Fibroblast of skin of scalp (primary cell): ENCODE measurements at places on chromosomes 5 and 9.

GRCh38 chr5:44402084-44402483, 12.9 kb upstream of the FGF10 start:
- no peak for DNase-seq

DNA sequence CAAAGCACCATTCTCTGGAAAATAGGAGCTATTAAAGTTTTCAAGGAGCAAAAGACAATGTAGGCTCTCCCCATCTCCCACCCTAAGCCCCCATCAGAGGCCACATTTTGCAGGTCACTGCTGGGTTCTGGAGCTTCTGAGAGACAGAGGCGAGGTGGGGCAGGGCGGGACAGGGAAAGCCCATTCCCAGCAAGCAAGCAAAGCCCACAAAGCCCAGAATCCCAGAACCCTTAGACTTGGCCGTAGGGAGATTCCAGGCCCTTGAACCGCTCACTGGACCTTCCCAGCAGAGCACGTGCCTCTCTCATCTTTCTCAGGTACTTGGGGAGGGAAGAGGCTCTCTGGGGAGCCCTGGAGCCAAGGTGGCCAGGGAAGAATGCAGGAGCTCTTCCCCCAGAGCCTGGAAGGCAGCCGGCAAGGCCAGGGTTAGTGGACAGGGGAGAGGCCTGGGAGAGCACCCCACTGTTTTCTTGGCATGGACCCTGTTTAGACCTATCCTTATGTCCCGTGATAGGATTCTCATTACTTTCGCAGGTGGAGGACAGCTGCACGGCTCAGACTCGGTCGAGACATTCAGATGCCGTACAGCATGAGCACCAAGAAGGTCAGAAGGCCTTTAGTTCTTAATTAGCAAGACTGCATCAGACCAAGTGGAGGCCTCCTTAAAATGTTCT, 52.4 kb downstream of the ZNF354C start:
- no peak for DNase-seq

DNA sequence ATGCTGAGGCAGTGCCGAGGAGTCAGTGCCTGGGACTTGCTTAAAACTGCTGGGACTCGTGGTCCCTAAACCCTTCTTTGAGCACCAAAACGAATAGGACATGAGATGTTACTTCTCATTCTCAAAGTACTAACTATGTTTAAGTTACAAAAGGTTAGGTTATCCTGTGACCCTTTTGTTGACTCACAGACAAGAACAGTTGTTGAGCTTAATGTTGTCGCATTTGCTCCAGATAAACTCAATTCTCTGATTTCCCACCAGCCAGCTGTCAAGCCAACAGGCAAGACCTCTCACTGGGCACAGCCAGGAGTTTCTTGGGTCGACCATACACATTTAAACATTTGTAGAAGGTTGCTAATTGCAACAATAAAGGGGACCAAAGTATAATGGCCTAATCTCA, 249.4 kb downstream of the ADAMTSL1 start:
- DNase-seq: no peak

DNA sequence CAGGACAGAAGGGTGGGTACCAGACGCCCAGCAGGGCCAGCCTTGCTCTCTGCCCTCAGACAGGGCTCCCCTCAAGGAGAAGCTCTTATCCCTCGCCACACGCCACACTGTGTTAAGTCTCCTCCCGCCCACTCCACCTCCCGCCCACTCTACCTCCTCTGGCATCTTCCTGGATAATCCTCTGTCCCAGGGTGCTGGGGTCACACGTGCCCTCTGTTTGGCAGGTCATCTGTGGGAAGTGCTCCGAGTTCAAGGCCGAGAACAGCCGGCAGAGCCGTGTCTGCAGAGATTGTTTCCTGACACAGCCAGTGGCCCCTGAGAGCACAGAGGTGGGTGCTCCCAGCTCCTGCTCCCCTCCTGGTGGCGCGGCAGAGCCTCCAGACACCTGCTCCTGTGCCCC, 26.0 kb upstream of the SUSD3 start:
- no peak for DNase-seq

DNA sequence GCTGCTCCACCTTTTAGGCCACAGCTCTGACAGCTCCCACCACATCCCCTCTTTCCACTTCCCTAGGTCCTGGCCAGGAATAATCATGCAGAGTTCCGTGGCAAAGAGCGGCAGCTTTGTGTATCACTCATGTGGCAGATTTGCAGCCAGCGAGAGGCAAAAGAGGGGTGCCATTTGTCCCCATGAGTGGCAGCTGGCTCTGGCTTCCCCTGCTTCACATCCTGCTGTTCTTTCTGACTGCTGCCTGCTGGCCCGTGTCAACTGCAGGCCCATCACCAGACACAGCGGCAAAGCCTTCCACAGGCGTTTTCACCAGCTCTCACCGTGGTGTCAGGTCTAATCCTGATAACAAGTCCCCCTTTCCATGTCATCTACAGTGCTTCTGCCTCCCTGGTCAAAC, 430.6 kb upstream of the DAP start:
- no peak for DNase-seq

DNA sequence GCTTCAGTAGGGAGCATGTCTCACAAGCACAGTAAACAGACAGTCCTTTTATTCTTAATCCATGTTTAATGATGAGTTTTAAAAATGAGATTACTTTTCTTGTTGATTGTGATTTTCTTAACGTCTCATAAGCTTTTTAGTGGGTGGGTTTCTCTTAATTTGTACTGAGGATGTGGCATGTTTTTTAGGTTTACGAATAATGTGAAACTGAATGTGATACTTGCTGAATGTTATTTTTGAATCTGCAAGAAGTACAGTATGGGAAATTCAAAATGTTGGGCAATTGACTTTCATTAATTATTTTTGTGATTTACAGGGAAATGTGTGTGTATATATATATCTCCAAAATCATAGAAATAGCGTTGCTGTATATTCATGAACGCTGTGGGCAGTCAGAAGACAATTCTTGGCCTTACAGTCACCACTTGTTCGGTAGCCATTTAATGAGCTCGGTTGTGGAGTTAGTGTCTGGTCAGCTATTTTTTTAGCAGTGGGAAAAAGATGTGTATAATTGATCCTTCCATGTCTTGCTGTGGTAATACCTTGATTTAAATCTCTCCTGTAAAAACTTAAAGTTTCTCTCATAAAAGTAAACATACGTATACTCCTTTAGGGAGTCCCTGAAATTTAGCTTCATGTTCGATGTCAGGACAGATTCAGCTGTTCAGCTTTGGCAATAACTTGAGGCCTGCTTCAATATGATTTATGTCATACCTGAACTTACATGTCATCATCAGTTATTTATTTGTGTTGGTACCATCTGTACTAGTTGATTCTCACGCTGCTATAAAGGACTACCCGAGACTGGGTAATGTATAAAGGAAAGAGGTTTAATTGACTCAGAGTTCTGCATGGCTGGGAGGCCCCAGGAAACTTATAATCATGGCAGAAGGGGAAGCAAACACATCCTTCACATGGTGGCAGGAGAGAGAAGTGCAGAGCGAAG, 15.0 kb downstream of the ICE1 start:
- DNase-seq: no peak

DNA sequence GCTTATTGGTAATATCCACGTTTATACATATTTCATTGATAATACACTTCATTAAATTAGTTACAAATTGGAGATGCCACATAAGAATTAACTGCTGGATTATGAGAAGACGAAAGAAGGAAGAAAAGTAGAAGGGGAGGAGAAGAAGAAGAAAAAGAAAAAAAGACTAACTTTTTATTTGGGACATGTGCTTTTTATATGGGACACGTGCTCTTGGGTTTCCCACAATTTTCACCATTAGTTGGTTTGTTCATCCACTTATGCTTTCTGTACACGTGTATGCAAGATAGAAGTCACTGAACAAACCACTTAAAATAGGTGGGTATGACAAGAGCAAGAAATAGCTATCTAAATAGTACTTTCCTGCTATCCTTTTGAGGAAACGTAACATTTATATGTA, 98.6 kb downstream of the MRPS30 start:
- no peak for DNase-seq

DNA sequence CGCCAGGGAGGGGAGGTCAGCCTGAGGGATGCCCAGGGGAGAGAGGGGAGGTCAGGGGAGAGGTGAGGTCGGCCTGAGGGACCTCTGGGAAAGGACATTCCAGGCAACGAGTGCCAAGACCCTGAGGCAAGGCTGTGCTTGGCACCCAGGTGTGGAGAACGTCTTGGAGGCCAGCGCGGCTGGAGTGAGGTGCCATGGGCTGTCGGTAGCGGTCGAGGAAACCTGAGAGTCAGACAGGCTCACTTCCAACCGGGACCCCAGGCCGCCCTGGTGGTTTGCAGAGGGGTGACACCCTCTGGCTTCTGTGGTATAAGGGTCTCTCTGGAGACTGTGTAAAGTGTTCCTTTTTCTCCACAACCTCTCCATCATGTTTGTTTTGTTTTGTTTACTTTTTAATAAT, 82.9 kb downstream of the CACNA1B start:
- DNase-seq: no peak

GRCh38 chr5:12292610-12293204, 388.5 kb upstream of the CTNND2 start:
- DNase-seq: no peak

GRCh38 chr9:102779356-102779755, 215.8 kb upstream of the CYLC2 start:
- peak; percentile 83 for DNase-seq

GRCh38 chr5:10306806-10307205, 896 bp downstream of the CMBL start:
- no peak for DNase-seq

DNA sequence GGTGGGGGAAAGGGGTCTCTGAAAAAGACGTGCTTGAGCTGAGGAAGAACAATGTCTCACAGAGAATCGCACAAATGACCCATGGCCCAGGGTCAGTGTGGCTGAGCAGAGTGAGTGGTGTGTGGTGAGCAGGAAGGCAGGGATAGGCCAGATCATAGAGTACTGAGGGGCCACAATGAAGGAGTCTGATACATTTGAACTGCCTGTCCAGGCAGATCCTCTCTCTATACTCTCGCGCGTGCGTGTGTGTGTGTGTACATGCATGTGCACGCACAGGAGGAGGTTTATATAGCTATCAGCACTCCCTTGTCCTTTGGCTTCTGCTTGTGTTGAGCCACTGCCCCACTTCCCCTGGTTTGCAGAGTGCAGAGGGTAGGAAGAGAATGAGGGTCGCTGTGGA, 294.0 kb downstream of the ZNF608 start:
- DNase-seq: no peak

- peak; percentile 20 for DNase-seq
Observed at GRCh38 chr5:131810510-131811249, 13.9 kb upstream of the FNIP1 start.

GRCh38 chr5:68077349-68077894, 138.1 kb upstream of the PIK3R1 start:
- DNase-seq: no peak

GRCh38 chr5:133952729-133953567, 15.5 kb downstream of the C5orf15 start:
- peak; percentile 83 for DNase-seq

GRCh38 chr5:140391312-140391711, 10.3 kb upstream of the ANKHD1 start:
- DNase-seq: peak; percentile 23

DNA sequence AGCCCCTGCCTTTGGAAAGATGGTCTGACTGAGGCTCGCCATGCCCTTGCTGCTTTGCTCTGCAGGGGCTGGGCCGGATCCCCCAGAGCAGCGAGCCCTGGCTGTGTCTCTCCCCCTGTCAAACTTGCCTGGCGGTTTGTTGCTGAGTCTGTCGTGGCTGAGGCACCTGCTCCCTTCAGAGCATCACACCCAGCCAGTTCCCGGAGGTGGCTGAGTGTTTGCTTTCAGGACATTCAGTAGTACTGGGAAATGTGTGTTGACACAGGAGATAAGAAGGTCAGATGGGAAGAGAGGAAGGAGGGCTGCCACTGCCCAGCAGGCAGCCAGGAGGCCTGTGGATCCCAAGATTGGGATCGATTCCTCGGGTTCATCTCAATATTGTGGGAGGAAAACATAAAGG, 62.9 kb downstream of the GADD45G start:
- DNase-seq: no peak

DNA sequence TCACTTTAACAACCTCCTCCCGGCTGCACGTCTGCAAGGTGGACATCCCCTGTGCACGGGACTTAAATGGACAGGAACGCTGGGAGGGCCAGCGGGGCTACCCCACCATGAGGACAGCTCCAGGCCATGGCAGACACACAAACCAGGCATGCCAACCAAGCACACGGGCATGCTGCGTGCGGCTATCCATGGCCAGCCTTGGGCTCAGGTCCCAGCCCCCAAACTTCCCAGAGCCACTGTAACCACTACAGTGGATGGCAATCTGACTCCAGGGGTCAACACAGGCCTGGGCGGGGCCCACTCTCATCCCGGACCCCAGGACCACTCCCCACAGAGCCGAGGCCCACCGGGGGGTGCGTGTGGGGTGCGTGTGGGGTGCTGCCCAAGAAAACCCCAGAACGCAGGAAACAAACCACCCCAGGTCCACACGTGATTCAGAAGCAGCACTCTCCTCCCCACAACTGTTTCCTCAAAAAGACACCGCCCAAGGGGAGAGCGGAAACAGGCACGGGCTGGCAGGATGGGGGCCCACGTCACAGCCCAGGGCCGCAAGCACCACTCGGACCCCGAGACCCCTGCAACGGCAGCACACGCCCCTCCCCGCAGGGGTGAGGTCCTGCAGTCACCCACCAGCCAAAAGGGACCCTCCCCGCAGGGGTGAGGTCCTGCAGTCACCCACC, 7.4 kb downstream of the SLC12A7 start:
- DNase-seq: no peak

DNA sequence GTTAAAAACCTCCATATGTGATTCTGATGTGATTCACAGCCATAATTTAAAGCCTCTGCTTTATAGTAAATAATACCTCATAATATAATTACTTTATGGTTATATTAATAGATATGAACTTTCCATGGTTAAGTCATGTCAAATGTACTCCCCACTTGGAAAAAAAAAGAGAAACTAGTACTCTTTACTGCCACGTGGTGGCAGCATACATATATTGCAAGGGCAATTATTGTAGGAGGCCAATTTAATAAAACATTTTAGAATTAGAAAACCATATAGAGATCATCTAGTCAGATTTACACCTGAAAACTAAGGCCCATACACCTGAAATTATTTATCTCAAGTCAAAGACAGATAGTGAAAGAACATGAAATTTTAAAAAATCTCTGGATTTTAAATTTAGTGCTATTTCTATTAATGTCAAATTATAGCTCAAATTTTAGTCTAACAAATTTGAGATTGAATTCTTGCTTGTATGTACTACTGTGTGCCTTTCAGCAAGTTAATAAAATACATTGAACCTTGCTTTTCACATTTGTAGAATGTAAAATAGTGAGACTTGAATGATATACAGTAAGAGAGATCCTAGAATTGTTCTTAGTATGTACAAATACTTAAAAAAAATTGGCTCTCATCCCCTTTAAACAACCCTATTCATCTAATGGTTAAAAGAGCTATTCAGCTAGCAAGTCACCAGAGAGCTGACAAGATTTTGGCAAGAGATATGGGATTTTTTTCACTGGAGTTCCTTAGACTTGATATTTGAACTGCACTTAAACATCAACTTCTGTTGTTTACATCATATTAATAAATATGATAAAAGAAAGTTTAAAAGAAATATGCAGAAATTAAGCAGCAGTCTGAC, 603.8 kb downstream of the TLE4 start:
- peak; percentile 59 for DNase-seq

- DNase-seq: no peak
Observed at GRCh38 chr5:95958310-95959014, 3.2 kb downstream of the ELL2 start.
